ENCODE measurements at places on chromosomes 5 and 9.

- no peak for DNase-seq
These were observed 80.3 kb downstream of the EPB41L4A start for GRCh38 chr5:112338681-112339337.

- no peak for DNase-seq
These were observed 46.0 kb downstream of the CAMK2A start for GRCh38 chr5:150243590-150243989.

DNA sequence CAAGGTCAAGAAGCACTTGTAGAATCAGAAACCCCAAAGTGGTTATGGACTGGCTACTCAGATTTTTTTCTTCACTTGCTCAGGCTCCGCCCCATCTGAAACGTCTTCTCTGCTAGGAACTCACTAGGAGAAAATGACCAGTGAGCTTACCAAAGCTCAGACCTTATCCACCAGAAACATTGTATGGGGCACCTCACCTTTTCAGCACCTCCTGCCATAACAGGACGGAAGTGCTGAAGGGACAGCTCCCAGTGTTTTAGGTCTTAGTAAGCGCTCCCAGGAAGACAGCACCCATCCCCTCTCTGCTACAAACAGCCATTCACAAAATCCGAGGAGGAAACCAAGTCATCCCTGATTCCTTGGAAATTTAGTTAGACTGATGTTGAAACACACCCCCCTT is 1.2 kb upstream of the GABRA1 start:
- DNase-seq = no peak

DNA sequence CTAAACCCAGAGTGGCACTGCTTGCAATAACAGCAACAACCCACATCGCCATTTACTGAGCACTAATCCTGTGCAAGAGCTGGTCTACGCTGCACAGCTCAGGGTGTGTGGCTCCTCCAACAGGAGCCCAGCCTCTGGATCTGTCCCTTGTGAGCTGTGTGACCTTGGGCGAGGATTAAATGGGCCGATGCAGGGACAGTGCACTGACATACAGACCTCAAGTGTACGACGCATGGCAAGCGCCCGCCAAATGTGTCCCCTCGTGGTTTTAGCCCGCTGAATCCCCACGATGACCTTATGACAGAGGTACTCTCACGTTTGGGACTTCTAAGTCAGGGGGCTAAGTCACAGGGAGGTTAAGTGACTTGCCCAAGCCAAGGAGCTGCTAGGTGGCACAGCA is 130.3 kb upstream of the RAPGEF1 start:
- no peak for DNase-seq

- no peak for DNase-seq
These were observed 1.2 kb upstream of the PIGO start for GRCh38 chr9:35097573-35097972.

- DNase-seq = no peak
These were observed 355.8 kb upstream of the SMARCA2 start for GRCh38 chr9:1659363-1659690.

GRCh38 chr5:155015239-155015638 is 1.7 kb downstream of the KIF4B start:
- DNase-seq = no peak

DNA sequence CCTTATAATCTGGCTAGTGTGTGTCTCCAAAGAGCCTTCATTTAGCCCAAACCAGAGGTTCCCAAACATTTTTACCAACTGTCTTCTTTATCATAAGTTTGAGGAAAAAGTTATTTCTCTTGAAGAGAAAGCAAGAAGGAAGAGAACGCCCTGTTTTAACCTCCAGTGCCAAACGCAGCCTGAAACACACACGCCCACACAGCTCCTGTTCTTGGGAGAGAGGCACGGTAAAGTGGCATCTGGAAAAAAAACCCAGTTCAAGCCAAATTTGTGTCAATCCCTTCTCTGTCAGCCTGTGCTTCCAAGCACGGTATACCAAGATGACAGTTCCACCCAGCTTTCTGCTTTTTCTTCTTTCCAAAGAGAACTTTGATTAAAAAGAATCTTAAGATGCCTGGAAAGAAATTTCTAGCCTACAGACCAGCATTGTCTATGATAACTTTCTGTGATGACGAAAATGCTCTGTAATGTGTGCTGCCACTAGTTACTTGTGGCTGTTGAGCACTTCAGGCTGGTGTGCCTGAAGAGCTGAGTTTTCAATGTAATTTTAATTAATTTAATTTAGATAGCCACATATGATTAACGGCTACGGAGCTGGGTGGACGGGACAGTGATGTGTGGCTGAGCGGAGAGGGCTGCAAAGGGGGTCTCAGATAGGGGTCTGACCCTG is 62.3 kb downstream of the ACER2 start:
- no peak for DNase-seq

DNA sequence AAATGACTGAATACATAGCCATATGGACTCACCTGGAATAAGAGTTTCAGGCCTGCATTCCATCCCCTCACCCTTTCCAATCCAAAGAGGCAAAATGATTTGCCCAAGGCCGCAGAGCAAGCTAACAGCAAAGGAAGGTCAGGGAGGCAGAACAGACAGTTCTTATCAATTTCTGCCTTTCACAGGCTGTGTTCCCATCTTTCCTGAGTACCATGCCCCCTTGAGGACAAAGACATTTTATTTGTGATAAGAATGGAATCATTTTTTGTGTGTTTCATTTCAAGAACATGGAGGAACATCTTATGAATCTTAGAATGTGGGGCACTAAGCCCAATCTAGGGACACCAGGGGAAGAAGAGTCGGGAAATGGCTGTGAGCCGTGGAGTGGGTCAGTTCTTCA is 13.9 kb downstream of the LHFPL2 start:
- no peak for DNase-seq

GRCh38 chr5:162128117-162128516 is 60.5 kb downstream of the GABRG2 start:
- no peak for DNase-seq

DNA sequence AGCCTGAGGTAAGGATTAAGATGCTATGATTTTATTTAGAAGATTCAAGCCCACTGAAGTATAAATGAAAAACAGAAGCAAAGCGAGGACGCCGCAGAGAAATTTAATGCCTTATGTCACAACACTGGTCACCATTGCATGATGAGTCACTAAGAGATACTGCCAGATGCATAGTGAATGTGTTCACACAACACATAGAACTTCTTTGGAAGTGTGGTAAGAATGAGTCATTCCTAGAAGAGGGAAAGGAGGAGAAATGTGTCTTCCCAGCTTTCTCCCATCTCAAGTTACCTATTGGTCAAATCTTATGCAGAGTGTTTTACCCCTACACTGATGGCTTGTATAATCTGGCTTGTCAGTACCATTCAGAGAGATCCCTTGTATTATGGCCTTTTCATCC is 465.3 kb upstream of the ARRDC3 start:
- DNase-seq = no peak

- no peak for DNase-seq
These were observed 61.6 kb downstream of the SETX start for GRCh38 chr9:132293145-132293721.

DNA sequence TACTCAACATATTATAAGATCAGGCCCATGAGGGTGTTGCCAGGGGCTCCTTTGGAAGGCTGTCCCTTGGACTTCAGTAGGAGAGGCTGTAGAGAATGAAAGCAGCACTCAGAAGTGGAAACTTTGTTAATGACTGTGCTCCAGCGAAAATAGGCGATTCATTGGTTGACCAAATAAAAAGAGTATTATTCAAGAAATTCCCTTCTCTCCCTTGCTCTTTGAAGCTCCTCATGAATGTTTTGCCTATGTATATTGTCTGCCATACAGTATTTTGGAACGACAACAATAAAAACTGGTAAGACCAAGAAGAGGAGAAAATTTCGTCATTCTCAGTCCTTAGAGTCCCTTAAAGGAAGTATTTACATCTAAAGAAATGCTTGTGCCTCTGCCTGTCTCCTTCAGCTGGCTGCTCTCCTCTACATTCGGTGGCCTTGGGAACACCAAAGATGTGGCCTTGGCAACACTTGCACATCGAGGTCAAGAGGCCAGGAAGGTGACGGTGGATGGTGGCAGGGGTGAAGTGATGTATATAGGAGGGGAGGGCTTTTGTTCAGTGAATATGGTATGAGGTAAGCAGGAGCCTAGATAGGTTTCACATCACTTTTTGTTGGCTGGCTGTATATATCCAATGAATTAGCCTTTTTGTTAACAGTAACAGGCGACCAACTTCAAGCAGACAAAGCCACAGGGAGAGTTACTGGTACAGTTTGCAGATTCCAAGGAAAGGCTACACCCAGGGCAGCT is 95.0 kb upstream of the ACTBL2 start:
- DNase-seq = no peak

- no peak for DNase-seq
These were observed 47.7 kb downstream of the ATG10 start for GRCh38 chr5:82019342-82020138.

DNA sequence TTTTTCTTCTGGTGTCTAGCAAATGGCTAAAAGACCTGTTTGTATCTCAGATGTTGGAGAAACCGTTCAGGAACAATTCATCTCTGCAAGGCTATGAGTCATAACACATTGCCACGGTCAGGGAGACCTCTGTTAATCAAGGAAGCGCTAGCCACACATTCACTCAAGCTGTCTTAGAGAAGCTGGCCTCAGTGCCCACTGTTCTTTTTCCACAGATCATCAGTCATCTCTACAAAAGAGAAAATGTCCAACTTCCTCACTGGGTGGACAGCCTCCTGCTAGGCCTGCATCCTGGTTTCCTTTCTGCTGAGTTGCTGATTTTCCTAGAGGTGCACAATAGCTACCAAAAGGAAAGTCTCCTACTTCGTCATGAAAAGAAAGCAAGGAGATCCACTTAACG is 360.5 kb downstream of the BNC2 start:
- no peak for DNase-seq

- no peak for DNase-seq
These were observed 27.7 kb downstream of the WDR36 start for GRCh38 chr5:111119856-111120255.

DNA sequence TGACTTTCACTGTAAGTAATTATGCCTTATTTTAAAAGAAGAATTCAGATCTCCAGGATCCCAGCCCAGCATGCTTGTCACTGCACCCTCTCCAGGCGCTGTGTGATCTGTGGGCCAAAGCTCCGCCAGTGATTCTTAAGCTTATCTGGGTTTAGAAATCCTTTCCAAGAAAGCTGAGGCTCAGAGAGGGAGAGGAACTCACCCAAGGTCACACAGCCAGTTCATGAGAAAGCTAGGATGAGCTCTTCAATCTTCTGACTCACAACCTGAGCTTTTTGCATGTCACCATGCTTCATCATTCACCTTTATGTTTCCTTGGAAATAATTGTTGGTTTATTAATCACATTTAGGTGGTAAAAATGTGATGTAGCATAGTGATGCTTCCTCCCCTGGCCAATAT is 136.6 kb upstream of the HAND1 start:
- DNase-seq = no peak

DNA sequence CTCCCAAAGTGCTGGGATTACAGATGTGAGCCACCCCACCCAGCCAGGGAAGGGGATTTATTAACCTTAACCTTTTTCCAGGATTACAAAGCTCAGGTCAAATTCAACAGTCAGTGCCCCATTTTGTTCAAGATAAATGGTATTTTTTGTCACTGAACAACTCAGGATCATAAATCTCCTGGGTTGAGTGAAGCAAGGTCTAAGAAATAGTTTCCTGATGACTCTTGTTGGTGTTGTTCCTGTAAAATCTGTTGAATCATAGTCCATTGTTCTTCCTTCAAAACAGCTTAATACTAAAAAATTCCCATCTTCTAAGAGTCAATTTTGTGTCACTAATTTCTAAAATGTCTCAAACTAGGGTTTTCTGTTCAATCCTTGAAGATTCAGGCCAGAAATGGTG is 33.9 kb upstream of the JMY start:
- DNase-seq = no peak

DNA sequence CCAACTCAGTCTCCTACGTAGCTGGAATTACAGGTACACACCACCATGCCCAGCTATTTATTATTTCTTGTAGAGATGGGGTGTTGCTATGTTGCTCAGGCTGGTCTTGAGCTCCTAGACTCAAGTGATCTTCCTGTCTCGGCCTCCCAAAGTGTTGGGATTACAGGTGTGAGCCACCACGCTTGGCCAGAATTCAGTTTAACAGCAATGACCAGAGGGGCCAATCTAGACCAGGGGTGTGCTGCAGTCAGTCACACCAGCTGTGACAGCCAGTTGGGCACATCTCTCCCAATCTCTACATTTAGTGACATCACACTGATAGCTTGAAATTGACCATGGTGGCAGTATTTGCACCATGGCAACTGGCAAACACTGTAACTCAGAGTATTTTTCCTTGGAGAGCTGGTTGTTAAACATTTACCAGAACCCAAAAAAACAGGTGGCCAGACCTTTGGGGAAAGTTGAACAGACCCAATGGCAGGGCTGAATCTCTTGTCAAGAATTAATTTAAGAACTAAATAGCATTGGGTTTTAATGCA is 67.7 kb upstream of the UBTD2 start:
- DNase-seq = no peak

- no peak for DNase-seq
These were observed 261.6 kb downstream of the MAN2A1 start for GRCh38 chr5:109951348-109951747.

- DNase-seq = no peak
These were observed 7.3 kb upstream of the SLC25A51 start for GRCh38 chr9:37911271-37911681.

- no peak for DNase-seq
These were observed 1543.4 kb downstream of the EFNA5 start for GRCh38 chr5:106127341-106127781.

Measured in GM12891 (cell line).